CD4-positive, alpha-beta T cell treated with Interleukin-4 for 4 hours (primary cell): ENCODE measurements at places on chromosomes 4 and X.

GRCh38 chr4:15948826-15949225 is 10.3 kb upstream of the FGFBP1 start:
- no peak for DNase-seq

- DNase-seq: no peak
These were observed 2062.9 kb downstream of the ARAP2 start for GRCh38 chr4:34181311-34181841.

GRCh38 chrX:134660627-134661026 is 2.4 kb upstream of the PLAC1 start:
- DNase-seq: no peak

DNA sequence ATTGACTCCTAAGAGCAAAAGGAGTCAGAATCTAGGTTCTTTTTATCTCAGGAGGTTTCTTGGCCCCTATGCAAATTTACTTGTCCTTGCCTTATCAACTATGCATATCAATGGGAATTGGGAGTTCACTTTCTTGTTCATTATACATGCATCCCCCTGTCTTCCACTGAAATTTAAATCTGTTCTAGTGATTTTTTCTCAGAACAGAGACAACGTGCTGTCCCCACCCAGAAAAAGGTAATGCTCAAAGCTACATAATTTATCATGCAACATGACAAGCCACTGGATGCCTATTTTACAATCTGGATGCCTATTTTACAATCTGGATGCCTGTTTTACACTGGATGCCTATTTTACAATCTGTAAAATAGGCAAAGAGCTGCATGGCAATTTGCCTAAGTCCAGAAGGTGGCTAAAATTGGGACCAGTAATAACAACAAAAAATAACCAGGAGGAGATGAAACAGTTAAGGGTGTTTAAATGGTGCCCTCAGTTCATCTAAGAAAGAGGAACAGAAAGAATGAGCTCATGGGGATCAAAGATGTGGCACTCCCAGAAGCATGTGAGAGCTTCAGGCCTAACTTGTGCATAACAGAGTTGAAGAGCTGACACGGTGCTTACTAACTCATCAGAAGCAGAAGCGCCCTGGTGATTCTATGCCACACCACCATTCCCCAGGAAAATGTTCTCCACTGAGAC is 537.8 kb upstream of the BOD1L1 start:
- DNase-seq: no peak

DNA sequence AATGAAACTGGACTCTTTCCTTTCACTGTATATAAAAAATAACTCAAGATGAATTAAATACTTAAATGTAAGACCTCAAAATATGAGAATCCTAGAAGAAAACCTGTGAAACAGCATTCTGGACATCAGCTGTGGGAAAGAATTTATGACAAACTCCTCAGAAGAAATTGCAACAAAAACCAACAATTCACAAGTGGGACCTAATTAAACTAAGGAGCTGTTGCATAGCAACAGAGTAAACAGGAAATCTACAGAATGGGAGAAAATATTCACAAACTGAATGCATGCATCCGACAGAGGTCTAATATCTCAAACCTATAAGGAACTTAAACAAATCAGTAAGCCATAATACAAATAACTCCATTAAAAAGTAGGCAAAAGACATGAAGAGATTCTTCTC is 851.7 kb upstream of the PCDH10 start:
- no peak for DNase-seq

- DNase-seq: no peak
These were observed 256.5 kb downstream of the LDB2 start for GRCh38 chr4:16641971-16642370.

- no peak for DNase-seq
These were observed 58.2 kb upstream of the TRIM2 start for GRCh38 chr4:153146031-153146430.

- no peak for DNase-seq
These were observed 7.4 kb downstream of the PSAPL1 start for GRCh38 chr4:7427361-7427760.

DNA sequence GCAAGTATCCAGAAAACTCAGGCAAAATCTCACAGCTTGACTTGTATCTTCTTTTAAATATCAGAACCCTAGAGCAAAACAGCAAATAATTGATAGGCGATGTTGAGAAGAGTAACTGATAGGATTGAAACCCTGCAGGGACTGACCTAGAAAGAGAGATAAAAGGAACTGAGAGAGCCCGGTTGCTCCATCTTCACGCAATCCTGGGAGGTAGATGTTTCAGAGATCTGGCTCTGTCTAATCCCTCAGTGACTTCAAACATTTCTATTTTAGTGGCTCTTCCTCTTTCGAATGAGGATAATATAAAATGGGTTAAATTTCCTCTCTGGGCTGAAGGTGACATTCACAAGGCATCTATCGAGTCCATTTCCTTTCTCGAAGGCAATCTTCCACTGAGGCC is 39.3 kb upstream of the RPL34 start:
- no peak for DNase-seq

DNA sequence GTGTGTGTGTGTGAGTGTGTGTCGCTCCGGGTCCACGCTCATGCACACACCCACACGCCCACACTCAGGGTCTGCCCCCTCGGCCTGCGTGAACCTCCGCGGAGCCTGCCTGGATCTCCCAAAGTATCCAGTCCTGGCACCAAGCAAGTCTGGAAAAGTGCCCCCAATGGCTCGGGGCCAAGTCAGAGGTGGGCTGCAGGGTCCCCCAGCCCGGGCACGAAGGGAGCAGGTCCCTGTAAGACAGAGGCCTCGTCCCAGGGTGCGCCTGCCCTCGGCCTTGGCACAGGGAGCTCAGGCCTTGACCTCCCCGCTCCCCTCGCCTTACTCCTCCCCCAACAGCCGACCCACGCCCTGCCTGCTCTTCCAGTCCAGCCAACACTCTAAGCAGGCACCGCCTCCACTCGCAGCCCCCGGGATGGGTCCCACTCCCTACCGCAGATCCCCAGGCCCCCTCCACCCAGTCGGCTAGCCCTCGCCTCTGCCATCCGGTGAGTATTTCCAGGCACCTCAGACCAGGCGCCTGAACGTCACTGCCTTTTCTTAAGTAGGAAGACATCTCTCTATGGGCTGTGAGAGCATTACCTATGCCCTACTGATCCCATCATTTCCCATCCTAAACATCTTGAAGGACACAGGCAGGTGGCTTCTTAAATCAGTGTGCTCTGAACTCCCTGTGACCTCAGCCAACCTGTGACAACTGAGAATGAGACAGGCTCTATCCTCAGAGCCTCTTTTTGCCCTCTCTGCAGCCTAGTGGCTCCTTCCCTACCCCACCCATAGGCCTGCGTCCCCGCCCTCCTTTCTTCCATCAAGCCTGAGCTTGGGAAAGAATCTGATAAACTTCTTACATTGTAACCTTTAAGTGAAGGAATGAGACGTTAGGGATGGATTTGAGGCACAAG is 704 bp downstream of the FAM114A1 start:
- no peak for DNase-seq

GRCh38 chrX:124325732-124326131 is 6.7 kb upstream of the TEX13D start:
- DNase-seq: no peak

DNA sequence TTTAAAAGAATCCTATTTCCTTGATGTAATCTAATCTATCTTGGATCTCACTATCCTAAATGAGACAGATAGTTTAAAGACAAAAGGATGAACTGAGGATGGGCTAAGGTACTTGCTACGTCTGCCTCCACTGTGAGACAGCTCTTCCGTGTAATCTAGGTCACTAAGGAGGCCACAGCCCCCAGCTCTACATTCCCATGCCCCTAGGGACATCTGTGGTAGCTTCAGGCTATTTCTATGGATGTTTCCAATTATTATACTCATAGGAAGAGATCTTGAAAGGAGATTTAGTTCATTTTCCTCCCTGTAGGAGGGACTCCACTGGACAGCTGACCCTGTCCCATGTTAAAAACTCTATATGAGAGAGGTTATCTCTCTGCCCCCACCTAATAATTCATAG is 140.8 kb upstream of the TRPC5 start:
- DNase-seq: no peak

- DNase-seq: no peak
These were observed 265.1 kb upstream of the MAD2L1 start for GRCh38 chr4:120331486-120332370.

DNA sequence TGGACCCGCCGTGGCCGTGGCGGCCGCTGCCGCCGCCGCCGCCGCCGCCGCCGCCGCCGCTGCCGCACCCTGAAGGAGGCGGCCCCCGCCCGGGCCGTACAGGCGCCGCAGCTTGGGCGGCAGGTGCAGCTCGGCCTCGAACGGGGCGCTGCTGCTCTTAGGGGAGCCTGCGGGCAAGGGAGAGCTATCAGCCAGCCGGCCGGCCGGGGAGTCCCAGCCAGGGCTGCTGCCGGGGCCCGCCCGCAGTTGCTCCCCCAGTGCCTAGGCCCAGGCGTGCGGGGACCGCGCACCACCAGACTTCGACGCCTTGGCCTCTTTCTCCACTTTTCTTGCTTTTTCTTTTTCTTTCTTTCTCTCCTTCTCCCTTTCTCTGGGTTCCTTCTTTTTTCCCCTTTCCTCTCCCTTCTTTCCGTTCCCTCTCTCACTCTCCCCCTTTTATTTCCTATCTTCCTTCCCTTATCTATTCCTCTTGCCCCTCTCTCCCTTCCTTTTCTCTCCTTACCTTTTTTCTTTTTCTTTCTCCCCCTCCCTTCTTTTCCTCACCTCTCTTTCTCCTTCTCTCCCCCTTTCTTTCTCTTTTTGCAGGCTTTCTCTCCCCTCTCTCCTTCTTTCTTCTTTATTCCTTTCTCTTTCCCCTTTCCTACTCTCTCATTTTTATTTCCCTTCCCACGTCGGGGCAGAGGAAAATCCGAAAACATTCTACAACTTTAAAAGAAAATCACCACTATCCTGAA is 2.0 kb downstream of the ARX start:
- DNase-seq: no peak

DNA sequence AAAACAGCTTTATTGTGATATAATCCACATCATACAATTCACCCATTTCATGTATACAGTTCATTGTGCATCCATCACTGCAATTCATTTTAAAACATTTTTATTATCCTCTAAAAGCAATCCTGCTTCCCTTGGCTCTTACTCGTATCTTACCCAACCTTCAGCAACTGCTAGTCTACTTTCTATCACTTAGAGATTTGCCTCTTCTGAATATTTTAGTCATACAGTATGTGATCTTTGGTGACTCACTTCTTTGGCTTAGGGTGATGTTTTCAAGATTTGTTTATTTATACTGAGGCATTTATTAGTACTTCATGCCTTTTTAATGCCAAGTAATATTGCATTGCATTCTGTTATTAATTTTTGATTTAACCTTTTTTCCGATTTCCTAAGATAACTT is 15.0 kb upstream of the MSMO1 start:
- DNase-seq: no peak

GRCh38 chr4:2489841-2490552 is 21.1 kb downstream of the RNF4 start:
- DNase-seq: no peak
